ENCODE measurements at places on chromosomes 2 and 18.
A peak's percentile ranks its signal among the peaks of the same experiment; 100 is the strongest.

- DNase-seq = no peak
These were observed 165.2 kb upstream of the DTNA start for GRCh38 chr18:34544930-34545329.

DNA sequence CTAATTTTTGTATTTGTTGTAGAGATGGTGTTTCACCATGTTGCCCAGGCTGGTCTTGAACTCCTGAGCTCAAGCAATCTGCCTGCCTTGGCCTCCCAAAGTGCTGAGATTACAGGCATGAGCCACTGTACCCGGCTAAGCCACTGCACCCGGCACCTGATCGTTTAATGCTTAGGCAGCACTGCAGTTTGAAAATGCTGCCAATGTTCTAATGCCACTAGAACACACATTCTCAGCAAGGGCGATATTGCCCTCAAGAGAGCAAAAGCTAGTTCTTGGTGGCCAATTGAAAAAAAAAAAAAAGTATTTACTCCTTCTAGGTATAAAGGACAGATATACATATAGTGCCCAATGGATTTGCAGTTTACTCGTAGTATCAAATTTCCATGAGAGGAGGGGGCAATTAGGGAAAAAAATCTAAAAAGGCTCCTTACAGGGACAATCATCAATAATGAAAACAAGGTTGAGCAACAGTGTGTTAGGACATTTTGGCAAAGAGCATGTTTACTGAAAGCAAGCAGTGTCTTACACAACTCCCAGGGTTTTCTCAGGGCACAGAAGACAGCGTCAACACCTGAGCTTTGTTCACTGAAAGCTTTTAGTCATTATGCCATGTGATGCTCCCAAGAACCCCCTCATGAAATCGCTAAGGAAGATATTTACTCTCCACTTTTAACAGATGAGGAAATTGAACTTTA lies 199.9 kb upstream of the PKDCC start:
- DNase-seq = no peak

DNA sequence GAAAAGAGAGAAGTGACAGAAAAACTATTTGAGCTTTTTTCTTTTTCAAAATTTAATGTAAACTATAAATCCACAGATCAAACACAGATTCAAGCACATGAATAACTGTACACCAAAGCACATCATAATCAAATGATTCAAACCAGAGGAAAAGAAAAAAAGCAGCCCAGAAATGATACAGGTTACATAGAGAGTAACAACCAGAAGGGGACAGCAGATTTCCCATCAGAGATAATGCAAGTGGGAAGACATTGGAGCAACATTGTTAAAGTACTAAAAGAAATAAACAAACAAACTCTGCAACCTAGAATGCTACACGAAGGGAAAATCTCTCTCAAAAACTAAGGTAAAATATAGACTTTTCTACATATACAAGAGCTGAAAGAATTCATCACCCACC lies 34.5 kb downstream of the CMPK2 start:
- no peak for DNase-seq

DNA sequence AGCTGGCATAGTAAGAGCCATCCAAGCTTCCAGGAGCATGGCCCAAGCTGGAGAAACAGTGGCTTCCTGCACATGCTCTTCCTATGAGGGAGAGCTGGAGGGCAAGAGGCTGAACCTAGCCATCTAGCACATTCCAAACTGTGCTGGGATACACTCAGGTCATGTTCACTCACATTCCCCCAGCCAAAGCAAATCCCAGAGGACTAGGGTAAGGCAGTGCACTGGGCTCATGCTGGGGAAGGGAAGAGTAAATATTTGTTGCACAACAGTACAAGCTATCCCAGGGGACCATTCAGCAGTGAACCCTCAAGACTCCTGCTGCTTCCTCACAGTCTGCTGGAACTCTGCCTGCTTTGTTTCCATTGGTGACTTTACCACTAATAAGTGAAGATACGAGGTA lies 20.7 kb upstream of the GYPC start:
- no peak for DNase-seq

DNA sequence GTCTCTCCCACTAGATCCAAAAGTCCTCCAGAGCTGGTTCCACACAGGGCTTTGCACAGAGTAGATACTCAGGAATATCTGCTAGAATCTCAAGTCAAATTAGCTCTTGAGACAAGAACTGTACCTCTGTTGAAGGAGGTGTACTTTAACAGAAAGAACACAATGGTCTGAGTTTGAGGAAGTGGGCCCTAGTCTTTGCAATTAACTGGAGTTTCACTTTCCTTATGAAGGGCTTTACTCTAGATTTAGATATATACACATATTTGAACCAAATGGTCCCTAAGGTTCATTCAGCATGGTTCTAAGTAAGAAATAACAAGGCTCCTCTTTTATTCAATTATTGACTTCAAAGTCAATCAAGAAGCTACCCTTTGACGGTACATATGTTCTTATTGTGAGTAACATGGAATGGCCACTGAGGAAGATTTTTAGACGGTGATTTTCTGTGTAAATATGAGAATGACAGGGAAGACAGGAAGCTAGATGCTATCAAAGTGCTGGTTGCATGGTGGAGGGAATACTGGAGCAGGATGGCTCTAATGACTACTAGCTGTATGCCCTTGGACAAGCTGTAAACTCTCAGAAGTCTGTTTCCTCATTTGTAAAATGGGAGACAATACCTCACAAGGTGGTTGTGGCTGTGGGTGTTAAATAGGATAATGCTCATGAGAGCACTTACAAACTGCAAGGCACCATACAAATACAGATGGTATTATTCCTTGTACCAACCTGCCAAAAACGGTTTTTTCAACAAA lies 73.5 kb upstream of the SERTAD2 start:
- DNase-seq = peak; percentile 39

- peak; percentile 68 for DNase-seq
These were observed 2.1 kb downstream of the CTDP1 start for GRCh38 chr18:79681484-79682387.
